Activated B cell treated with CpG ODN at 0.5 μM for 24 hours (primary cell): ENCODE measurements at places on chromosomes 1 and 21. TPM values are rescaled to one million over a fixed set of nuclear protein-coding genes. Genes with fewer than 3 reads are reported as not detected.

The COA7 gene
- total RNA-seq: 23.5 and 23.6 TPM in 2 replicates

The TTC24 gene
- 19.6 TPM in 2 replicates for total RNA-seq

The ATP1A2 gene
- not detected in 2 replicates for total RNA-seq

The CFAP107 gene
- not detected in 2 replicates for total RNA-seq

The FAAH gene
- total RNA-seq: 5.1 and 6.4 TPM in 2 replicates

The FCRL5 gene
- total RNA-seq: 40.4 and 55.4 TPM in 2 replicates

The FAM72C gene
- 0.27 and 0.49 TPM in 2 replicates for total RNA-seq

The DNASE2B gene
- not detected in 2 replicates for total RNA-seq

The IRF6 gene
- total RNA-seq: 0.42 and 0.81 TPM in 2 replicates

DNA sequence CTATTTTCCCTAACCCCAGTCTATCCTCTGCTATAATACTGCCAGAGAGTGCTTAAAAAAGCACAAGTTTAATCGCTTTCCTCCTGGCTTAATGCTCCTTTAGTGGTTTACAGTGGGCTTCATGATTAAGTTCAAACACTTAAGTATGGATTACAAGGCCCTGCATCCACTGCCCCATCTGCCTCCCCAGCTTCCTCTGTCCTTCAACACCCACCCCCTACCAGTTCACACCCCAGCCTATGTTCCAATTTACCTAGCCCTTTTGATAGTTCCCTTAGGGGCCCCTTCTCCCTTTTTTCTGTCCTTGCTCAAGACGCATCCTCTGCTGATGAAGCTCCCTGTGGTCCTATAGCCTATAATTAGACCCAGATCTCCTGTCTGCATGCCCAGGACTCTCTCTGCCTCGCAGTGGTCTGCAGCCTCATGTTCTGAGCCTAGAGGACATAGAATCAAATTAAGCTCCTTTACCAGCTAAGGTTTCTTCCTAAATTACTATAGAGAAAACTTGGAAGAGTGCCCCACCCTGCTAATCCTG is 212.5 kb downstream of the FGGY start:
- H3K27ac ChIP-seq: no peak overlapping the region
- H3K4me3 ChIP-seq: no peak overlapping the region
- H3K27me3 ChIP-seq: no peaks in the 10 kb centered on the region
- peaks cover 15% of the 10 kb centered on the region for H3K36me3 ChIP-seq
- peaks cover 12% of the 10 kb centered on the region for H3K4me1 ChIP-seq

GRCh38 chr1:244945109-244945671 is 80.8 kb upstream of the HNRNPU start:
- no peaks in the 10 kb centered on the region for H3K27me3 ChIP-seq
- DNase-seq: no peak
- H3K27ac ChIP-seq: peak overlapping the region; percentile 82
- H3K4me3 ChIP-seq: peak overlapping the region; percentile 55
- peaks cover 35% of the 10 kb centered on the region for H3K4me1 ChIP-seq

GRCh38 chr21:43306911-43307676 is 119.8 kb downstream of the SIK1 start:
- H3K4me1 ChIP-seq: peaks cover 55% of the 10 kb centered on the region
- peak overlapping the region; percentile 82 for H3K27ac ChIP-seq
- peaks cover 13% of the 10 kb centered on the region for H3K27me3 ChIP-seq
- peak; percentile 39 for DNase-seq
- H3K36me3 ChIP-seq: no peaks in the 10 kb centered on the region

- DNase-seq: no peak
- peaks cover 30% of the 10 kb centered on the region for H3K4me1 ChIP-seq
- H3K27ac ChIP-seq: no peak overlapping the region
- no peak overlapping the region for H3K4me3 ChIP-seq
These were observed 1.6 kb upstream of the EFNA1 start for GRCh38 chr1:155125946-155126555.

- H3K27me3 ChIP-seq: no peaks in the 10 kb centered on the region
- H3K4me3 ChIP-seq: peak overlapping the region; percentile 65
- H3K36me3 ChIP-seq: peaks cover 35% of the 10 kb centered on the region
- peak overlapping the region; percentile 87 for H3K27ac ChIP-seq
These were observed 47.3 kb downstream of the SELENOF start for GRCh38 chr1:86866665-86867064.

DNA sequence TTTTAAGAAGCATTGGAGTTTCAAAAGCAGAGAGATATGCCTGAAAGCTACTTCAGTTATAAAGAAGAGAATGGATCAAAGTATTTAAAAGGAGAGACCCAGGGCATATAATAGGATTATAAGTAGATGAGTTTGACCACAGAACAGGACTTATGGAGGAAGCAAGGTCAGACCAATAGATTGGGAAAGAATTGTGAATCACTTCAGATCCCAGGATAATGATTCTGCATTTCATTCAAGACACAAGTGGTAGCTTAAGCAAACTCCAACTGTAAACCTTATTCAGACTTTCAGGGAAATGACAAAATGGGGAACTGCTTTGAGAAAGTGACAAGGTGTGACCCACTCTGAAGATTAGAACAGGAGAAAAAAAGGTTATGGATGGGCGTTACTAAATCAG is 18.9 kb upstream of the OR10J5 start:
- H3K27me3 ChIP-seq: peaks cover 5% of the 10 kb centered on the region
- DNase-seq: no peak
- H3K4me3 ChIP-seq: no peak overlapping the region

DNA sequence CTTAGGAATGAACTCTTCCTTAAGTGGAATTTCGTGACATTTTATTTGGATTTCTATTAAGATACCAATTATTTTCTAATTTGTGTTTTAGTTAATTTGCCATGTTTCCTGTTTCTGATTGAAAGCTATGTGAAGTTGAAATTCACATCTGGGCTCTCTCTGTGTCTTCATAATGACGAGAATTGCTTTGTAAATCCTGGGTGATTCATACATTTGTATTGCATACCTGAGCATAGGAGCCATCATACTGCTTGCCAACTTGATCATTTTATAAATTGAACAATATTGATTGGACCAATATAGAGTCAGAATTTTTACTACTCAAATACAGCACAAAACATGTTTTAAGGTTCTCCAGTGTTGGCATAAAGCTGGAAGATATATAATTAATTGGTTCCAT is 817.9 kb downstream of the BRINP3 start:
- no peak for DNase-seq
- no peaks in the 10 kb centered on the region for H3K27me3 ChIP-seq

DNA sequence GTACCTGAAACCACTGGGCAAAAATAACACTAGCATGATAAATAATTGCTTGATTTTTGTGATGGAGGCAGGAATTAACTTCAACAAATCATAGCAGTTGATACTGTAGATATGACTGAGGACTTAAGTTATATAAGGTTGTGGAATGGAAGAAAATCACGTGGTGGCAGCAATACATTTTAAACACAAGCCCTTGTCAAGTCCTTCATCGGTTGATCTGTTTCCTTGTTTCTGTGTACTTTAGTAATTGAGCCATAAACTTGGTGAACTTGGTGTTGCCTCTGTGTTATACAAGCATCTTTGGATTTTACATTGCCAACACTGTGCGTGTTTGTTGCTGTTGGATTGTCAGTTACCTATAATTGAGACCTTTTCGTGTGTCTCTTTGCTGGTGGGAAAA is 114.4 kb downstream of the CAMTA1 start:
- H3K36me3 ChIP-seq: no peaks in the 10 kb centered on the region
- H3K4me1 ChIP-seq: no peaks in the 10 kb centered on the region
- no peak for DNase-seq
- no peak overlapping the region for H3K4me3 ChIP-seq
- H3K27me3 ChIP-seq: no peaks in the 10 kb centered on the region

DNA sequence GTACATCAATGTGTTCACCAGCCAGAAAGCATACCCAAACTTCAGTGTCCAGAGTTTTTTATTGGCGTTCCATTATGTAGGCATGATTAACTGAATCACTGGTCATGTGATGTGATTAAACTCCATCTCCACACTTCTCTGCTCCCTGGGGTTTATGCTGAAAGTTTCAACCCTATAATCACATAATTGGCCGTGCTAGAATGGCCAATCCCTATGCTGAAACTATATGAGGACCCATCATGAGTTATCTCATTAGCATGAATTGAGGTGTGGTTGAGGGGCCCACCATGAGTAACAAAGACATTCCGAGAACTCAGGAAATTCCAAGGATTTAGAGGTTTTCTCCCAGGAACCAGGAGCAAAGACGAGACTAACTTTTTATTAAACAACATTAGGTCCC is 31.8 kb upstream of the FBXO28 start:
- H3K36me3 ChIP-seq: no peaks in the 10 kb centered on the region
- no peak overlapping the region for H3K27ac ChIP-seq
- no peaks in the 10 kb centered on the region for H3K4me1 ChIP-seq
- peaks cover 13% of the 10 kb centered on the region for H3K27me3 ChIP-seq

GRCh38 chr1:5660141-5660935 is 331.9 kb downstream of the NPHP4 start:
- no peaks in the 10 kb centered on the region for H3K36me3 ChIP-seq
- no peak for DNase-seq
- H3K4me3 ChIP-seq: no peak overlapping the region

- no peak overlapping the region for H3K4me3 ChIP-seq
- no peak for DNase-seq
- peaks cover 5% of the 10 kb centered on the region for H3K4me1 ChIP-seq
- no peak overlapping the region for H3K27ac ChIP-seq
These were observed 110.2 kb upstream of the FGGY start for GRCh38 chr1:59186656-59187055.

DNA sequence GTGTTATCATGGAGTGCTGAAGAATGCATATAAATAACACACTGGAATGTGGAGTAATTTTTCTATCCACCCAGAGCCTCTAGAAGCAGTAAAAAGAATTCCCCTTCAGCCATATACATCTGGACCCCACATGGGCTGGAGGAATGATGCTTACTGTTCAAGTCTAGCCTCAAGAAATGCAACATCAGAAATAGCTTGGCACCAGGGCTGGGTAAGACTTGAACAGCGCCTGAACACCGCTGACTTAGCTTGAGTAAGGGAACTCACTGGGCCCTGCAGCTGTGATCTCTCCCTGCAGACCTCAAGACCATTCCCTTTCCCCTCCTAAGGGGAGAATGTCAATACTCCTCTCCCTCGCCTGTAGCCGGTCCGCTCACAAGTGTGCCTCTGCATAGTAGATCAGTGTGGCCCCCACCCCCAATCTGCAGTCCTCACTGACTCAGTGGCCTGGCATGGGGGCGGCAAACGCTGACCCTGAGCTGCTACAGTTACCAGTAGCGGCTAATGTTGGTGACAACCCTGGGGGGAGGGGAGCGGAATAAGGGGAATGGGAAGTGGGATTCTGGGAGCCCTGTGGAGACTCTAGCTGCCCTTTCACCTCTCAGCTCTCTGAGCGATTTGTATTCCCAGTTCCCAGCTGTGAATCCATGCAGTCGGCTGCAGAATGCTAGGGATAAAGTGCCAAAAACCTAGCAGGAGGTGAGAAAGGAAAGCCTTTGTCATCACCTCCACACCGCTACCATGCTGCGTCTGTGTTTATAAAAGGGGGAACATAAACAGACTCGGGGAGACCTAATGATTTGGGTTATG is 483.9 kb downstream of the DISC1 start:
- no peak overlapping the region for H3K4me3 ChIP-seq
- H3K27me3 ChIP-seq: peaks cover 3% of the 10 kb centered on the region
- H3K36me3 ChIP-seq: no peaks in the 10 kb centered on the region
- no peak for DNase-seq
- no peaks in the 10 kb centered on the region for H3K4me1 ChIP-seq
- no peak overlapping the region for H3K27ac ChIP-seq

GRCh38 chr21:32499249-32500055 is 85.9 kb downstream of the TCP10L start:
- H3K4me1 ChIP-seq: no peaks in the 10 kb centered on the region
- no peak overlapping the region for H3K4me3 ChIP-seq

- no peaks in the 10 kb centered on the region for H3K4me1 ChIP-seq
- no peak overlapping the region for H3K27ac ChIP-seq
These were observed 170.4 kb upstream of the SYT6 start for GRCh38 chr1:114323959-114324661.

- H3K4me3 ChIP-seq: no peak overlapping the region
- no peaks in the 10 kb centered on the region for H3K27me3 ChIP-seq
- H3K36me3 ChIP-seq: no peaks in the 10 kb centered on the region
- H3K4me1 ChIP-seq: peaks cover 31% of the 10 kb centered on the region
- no peak overlapping the region for H3K27ac ChIP-seq
- no peak for DNase-seq
These were observed 147.5 kb downstream of the ZC3H11B start for GRCh38 chr1:219465212-219466093.

DNA sequence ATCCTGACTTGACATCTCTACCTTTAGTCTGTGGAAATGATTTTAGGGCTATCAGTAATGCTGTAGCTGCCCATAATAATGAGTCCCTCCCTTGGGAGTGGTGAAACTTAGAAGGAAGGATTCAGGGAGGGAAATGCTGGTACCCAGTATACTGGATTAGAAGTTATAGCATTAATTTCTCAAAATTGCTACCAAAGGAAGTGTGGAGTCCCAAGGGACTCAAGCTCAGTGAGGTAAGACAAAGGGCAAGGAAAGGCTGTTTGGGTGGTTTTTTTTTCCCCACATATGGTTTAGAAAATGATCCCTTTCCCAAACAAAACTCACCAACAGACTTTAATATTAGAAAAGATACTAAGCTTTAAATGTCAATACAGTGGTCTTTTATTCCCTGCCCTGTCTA is 99.9 kb downstream of the CD247 start:
- H3K27me3 ChIP-seq: no peaks in the 10 kb centered on the region
- H3K36me3 ChIP-seq: peaks cover 46% of the 10 kb centered on the region
- H3K4me1 ChIP-seq: peaks cover 21% of the 10 kb centered on the region
- peak overlapping the region; percentile 4 for H3K4me3 ChIP-seq
- H3K27ac ChIP-seq: no peak overlapping the region
- DNase-seq: no peak

- H3K4me3 ChIP-seq: no peak overlapping the region
- no peak for DNase-seq
- H3K27me3 ChIP-seq: no peaks in the 10 kb centered on the region
- H3K4me1 ChIP-seq: no peaks in the 10 kb centered on the region
These were observed 6.4 kb downstream of the LAMB3 start for GRCh38 chr1:209645574-209646452.

DNA sequence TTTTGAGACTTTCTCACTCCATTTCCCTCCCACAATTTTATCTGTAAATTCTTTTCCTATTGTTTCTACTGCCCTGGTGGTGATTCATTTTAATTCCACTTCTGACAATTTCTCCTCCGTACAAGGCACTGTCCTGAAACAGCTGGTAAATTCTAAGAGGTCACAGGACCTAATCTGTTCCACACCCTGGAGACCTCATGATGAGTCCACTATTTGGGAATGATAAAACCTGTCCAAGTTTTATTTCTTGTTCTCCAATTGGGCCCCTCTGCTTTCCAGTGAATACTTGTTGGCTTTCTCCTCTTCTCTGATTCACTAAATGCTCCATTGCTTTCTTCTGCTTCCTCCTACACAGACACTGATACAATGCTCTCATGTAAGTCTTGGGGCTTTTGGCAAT is 343.1 kb upstream of the DUSP10 start:
- H3K27ac ChIP-seq: no peak overlapping the region
- peaks cover 3% of the 10 kb centered on the region for H3K27me3 ChIP-seq
- no peak overlapping the region for H3K4me3 ChIP-seq
- H3K36me3 ChIP-seq: no peaks in the 10 kb centered on the region

DNA sequence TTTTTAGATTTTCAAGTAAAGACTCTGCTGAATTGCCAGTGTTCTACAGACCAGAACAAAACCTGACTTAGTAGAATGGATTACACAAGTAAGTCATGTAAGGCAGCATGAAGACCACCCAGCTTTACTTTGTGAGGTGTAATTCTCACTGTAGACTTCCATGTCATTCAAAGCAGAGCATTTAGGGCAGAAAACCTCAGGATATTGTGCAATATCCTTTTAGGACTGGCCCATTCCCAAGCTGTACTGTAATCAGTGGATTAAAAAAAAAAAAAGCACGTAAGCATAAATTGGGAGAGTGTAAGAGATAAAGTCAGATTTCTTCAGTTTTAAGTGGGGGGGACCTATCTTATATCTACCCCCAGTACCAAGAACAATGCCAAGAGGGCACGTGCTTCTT is 380.5 kb upstream of the PRMT6 start:
- no peak for DNase-seq
- no peak overlapping the region for H3K27ac ChIP-seq
- H3K36me3 ChIP-seq: no peaks in the 10 kb centered on the region
- no peaks in the 10 kb centered on the region for H3K27me3 ChIP-seq
